ENCODE measurements at places on chromosomes 11 and 22.
A peak's percentile ranks its signal among the peaks of the same experiment; 100 is the strongest.

DNA sequence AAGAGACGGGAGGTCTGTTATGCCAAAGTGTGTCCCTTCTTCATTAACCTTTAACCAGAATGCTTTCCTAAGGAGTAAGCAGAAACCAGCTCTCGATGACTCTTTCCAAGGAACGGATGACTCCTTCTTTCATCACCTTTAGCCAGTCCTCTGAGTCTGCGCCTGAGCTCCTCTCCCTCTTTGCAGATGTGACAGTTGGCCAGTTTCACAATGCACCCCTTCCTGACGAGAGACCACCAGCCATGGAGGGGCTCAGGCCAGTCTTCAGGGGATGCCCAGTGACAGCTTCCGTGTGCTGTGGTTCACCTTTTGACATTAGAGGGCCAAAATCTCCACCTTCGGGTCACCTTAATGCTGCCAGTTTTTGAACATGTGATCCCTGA is 826.1 kb downstream of the TBC1D22A start:
- DNase-seq: no peak

GRCh38 chr11:11640996-11641395 is 19.2 kb upstream of the GALNT18 start:
- DNase-seq: no peak

GRCh38 chr11:75905434-75905833 is 90.4 kb downstream of the UVRAG start:
- no peak for DNase-seq

- DNase-seq: peak; percentile 42
These were observed 17.5 kb downstream of the FGF3 start for GRCh38 chr11:69801513-69802335.

GRCh38 chr11:25734591-25735211 is 597.2 kb upstream of the ANO3 start:
- DNase-seq: no peak

DNA sequence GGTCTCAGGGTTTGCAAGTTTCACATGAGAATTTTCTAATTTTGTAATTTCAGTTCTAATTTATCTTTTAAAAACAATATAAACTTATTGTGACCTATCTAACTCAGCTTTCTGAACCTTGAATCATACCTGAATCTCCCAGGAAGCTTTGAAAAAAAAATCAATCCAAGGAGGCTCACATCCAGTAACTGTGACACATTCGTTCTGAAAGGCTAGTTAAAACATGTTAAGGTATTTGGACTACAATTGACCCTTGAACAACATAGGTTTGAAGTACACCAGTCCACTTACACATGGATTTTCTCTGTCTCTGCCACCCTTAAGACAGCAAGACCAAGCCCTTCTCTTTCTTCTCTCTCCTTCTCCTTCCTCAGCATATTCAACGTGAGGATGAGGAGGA is 40.0 kb downstream of the DDI1 start:
- no peak for DNase-seq

DNA sequence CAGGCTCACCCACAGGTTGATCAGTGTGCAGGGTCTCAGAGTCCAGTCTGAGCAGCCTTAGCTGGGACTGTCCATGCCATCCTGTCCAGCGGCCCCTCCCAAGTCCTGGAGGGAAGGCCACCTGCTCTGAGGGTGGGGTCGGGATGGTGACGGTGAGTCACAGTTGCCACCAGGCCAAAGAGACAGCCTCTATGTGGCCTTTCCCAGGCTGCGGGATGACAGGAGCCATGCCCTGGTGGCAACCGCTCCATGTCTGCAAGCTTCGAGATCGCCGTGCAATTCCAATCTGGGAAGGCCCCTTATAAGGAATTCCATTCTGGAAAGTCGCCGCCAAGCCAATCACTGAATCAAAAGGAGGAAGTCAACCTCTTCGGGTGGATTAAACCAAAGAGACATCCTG is 47.5 kb downstream of the RTL6 start:
- no peak for DNase-seq

DNA sequence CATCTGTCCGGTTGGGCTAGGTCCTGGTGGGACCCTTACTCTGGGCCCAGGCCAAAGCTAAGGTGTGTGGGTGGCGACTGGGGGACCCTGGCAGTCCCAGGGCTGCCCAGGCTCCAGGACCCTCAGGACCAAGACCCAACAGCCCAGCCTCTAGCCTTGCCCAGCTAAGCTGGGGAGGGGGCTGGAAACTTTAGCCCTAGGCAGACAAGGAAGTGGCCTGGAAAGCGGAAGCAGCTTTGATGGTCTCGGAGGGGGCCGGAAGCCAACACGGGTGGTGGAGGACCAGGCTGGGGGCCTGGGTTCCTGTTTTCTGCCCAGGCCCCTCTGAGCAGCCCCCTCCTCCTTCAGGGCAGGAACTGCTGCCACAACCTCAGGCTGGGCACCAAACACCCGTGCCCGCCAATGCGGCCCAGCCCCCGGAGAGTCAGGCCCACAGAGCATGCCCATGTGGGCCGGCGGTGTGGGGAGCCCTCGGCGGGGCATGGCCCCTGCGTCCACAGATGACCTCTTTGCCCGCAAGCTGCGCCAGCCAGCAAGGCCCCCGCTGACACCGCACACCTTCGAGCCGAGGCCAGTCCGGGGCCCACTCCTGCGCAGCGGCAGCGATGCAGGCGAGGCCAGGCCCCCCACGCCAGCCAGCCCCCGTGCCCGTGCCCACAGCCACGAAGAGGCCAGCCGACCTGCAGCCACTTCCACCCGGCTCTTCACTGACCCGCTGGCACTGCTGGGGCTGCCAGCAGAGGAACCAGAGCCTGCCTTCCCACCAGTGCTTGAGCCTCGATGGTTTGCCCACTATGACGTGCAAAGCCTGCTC is 2.8 kb downstream of the SIPA1 start:
- DNase-seq: peak; percentile 46

DNA sequence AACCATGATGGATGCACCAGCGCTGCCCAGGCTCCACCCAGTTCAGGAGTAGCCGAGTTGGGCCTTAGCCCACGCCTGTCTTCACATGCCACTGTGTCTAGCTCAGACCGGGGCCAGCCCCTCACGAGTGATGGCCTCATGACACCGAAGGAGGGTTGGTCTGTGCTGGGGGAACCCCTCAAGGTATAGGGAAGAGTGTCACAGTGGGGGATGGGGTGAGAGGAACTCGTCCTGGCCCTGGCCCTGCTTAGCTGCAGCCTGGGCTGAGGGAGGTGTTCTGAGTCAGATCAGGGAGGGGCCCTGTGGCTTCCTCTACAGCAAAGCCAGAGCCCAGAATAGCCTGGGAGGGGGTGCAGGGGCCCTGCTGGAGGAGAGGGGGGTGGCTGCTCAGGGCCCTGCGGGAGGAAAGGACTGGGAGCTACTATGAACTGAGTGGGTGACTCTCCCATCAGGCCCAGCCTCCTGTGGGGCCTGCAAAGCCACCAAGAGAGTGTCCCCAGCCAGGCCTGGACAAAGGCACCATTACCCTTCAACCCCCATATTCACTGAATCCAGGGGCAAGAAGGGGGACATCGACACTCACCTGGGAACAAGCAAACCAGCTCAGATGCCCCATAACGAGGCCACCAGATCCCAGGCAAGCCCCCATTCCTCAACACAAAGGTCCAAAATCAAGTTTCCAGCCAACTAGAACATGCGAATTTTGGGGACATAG is 41.2 kb downstream of the IGLL5 start:
- DNase-seq: peak; percentile 60

- DNase-seq: no peak
These were observed 65.8 kb downstream of the APIP start for GRCh38 chr11:34850334-34850733.

DNA sequence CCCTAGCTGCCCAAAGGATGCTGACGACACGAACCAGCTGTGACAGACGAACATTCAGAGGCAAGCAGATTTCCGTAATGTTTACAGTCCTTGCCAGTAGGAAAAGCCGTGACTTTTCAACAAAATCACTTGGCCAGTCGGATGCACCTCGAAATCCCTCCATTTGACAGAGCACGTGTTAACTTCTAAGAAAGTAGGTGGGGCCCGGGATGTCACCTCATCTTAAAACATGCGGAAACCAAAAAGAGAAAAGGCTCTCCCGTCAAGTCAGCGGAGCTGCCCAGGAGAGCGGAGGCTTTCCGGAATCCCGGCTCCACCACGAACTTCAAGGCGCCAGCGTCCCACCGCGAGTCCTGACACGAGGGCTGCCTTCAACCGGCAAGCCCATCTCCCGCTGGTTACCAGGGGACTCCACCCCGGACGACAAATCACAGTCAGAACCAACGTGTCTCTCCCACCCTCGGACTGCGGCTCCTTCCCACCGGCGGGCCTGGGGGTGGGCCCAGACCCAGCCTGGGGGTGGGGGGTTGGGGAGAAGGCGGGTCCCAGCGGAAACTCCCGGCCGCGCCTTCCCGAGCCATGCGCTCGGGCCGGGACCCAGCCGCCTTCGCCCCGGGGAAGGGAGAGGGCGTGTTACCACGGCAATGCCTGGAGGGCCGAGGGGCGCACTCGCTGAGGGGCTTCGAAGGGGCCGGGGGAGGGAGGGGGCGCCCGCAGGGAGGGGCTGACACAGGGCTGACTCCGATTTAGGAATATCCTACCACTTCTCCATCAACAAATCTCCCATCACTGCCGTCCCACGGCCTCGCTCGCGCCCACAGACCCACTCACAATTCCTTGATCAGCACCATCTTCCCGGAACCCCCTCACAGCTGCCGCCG is 475 bp downstream of the PITPNB start:
- DNase-seq: peak; percentile 79

GRCh38 chr11:19931141-19931770 is 218.6 kb downstream of the NAV2 start:
- no peak for DNase-seq

- DNase-seq: peak; percentile 71
These were observed 1.4 kb downstream of the PCSK7 start for GRCh38 chr11:117230286-117230961.

DNA sequence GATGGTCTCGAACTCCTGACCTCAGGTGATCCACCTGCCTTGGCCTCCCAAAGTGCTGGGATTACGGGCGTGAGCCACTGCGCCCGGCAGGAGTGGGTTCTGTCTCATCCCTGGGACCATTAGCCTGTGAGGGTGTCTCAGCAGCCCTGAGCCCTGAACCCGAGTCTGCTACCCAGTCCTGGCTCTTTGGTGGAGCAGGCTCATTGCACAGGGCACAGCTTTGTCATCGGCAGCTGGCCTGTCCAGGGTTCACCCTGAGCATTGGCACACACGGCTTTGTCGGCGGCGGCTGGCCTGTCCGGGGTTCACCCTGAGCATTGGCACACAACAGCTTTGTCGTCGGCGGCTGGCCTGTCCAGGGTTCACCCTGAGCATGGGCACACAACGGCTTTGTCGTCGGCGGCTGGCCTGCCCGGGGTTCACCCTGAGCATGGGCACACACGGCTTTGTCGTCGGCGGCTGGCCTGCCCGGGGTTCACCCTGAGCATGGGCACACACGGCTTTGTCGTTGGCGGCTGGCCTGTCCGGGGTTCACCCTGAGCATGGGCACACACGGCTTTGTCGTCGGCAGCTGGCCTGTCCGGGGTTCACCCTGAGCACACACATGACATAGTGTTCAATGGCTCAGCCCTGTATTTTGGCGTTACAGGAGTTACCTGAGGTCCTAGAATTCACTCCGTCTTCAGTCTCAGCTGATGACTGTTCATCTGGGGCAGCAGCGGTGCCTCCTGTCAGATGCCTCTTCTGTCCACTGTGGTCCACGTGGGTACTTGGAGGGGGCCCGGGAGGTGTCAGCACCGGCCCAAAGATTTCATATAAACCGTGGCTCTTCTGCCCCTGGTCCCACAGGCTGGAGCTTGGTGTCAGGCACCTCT is 1082.5 kb downstream of the BRD1 start:
- no peak for DNase-seq

DNA sequence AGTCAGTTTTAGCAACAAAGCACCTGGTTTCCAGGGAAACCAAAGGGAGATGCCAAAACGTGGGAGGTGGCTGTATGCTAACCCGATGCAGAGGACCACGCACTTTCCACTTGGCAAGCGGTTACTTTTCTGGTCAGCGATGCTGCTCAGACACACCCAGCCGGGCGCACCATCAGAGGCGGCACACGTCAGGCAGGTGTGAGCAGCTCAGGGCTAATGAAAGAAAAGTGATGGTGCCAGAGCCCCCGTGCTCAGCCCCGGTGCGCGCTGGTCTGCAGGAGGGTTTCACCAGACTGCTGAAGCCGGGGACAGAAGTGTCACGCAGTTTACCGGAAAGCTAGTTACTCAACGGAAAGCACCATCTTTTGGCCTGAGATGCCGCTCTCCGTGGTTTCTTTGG is 5.7 kb downstream of the LTO1 start:
- no peak for DNase-seq

DNA sequence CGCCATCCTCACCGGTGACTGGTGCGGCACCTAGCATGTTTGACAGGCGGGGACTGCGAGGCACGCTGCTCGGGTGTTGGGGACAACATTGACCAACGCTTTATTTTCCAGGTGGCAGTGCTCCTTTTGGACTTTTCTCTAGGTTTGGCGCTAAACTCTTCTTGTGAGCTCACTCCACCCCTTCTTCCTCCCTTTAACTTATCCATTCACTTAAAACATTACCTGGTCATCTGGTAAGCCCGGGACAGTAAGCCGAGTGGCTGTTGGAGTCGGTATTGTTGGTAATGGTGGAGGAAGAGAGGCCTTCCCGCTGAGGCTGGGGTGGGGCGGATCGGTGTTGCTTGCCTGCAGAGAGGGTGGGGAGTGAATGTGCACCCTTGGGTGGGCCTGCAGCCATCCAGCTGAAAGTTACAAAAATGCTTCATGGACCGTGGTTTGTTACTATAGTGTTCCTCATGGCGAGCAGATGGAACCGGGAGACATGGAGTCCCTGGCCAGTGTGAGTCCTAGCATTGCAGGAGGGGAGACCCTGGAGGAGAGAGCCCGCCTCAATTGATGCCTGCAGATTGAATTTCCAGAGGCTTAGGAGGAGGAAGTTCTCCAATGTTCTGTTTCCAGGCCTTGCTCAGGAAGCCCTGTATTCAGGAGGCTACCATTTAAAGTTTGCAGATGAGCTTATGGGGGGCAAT is 1.1 kb downstream of the NEAT1 start:
- peak; percentile 57 for DNase-seq

GRCh38 chr22:27857443-27857842 is 55.9 kb upstream of the MN1 start:
- no peak for DNase-seq

GRCh38 chr22:39913321-39913720 is 12.4 kb downstream of the GRAP2 start:
- no peak for DNase-seq

DNA sequence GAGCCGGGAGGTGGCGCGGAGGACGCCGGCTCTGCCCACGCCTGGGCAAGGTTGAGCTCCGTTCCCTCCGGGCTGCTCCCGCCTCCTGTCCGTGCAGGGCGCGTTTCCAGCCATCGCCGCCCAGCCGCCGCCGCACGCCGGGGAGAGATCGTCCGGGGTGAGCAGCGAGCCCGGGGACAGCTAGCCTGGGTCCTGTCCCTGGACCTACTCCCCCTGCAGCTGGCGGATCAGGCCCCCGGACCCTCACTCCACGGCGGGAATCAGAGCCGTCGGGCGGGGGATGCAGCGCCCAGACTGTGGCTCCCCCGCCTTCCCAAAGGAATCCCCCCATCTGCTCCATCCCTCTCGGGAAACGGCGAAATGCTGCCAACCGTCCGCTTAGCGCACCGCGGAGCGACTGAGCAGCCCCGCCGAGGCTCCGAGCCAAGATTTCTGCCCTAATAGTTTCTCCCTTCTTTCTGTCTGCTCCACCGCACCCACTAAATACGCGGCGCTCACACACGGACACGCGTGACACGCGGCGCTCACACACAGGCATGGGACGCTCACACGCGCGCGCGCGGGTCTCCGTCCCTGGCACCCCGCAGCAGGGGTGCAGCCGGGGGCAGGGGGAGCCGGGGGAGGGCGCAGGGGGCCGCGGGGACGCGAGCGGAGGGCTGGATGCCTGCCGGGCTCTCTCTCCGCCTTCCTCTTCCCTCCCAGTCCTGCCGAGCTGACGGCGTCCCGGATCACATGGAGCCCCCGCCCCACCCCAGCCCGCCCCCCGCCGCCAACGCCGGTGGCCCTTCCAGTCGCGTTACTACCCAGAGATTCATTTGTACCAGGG is at the start of gene KCNJ5:
Gene KCNJ5 (plus strand): TSS at position 814 of the 826 bp plus-strand sequence. CDS start 19,918 bp downstream, outside the sequence.
- peak; percentile 40 for DNase-seq

Measured in stimulated activated CD4-positive, alpha-beta T cell treated with anti-CD3 and anti-CD28 coated beads, Interleukin-15, amount 100 ng/mL, for 24 hours (primary cell).